ENCODE measurements at places on chromosomes 1 and 21.

GRCh38 chr1:50742523-50742922, 217.5 kb downstream of the FAF1 start:
- DNase-seq: no peak

DNA sequence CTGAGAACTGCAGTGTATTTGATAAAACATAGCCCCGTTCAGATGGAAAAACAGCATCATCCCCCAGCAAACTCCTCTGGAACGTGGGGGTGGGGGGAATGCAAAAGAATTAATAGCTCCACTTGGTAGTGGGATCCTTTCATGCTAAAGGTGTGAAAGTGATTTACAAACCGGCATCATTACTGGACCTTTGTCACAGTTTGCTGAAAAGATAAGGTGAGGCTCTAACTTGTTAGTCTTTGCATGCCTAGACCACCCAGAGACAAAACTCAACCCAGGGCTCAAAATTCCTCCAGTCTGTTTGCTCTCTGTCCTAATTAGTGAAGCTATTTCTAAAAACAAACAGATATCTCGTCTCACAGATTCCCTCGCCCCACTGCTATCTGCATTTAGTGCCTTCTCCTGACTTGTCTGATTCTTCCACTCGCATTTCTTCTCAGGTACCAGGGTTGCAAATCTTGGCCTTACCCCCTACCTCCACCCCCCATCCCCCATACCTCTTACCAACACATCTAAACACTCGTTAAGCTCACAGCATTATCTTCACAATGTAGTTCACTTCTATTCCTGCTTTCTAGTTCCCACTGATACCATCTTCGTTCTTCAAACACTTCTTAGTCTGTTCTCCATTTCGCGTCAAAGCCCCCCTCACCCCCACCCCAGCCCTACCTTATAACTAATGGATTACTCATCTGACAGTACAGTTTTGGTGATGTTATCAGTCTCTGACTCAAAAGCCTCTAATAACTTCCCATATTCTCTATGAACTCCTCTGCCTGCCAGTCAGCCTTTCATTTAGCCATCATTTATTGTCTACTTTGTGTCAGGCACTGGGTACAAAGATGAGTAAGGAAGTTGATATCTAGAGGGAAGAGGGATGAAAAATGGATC, 11.8 kb downstream of the IER5 start:
- DNase-seq: no peak

GRCh38 chr1:158830904-158831507, at the start of gene MNDA:
TSS of gene MNDA (plus strand) at chr1:158831351. CDS start at chr1:158842154, 10,803 bp downstream.
- DNase-seq: peak; percentile 82

- DNase-seq: no peak
Observed at GRCh38 chr1:41864471-41865040, 54.2 kb downstream of the HIVEP3 start.

- no peak for DNase-seq
Observed at GRCh38 chr1:211372463-211372862, 45.8 kb downstream of the TRAF5 start.

GRCh38 chr1:174217787-174218574, 58.7 kb downstream of the RABGAP1L start:
- peak; percentile 54 for DNase-seq

- no peak for DNase-seq
Observed at GRCh38 chr1:220824031-220824989, 37.6 kb downstream of the MTARC1 start.

GRCh38 chr21:15494481-15494880, 235.3 kb upstream of the USP25 start:
- no peak for DNase-seq

DNA sequence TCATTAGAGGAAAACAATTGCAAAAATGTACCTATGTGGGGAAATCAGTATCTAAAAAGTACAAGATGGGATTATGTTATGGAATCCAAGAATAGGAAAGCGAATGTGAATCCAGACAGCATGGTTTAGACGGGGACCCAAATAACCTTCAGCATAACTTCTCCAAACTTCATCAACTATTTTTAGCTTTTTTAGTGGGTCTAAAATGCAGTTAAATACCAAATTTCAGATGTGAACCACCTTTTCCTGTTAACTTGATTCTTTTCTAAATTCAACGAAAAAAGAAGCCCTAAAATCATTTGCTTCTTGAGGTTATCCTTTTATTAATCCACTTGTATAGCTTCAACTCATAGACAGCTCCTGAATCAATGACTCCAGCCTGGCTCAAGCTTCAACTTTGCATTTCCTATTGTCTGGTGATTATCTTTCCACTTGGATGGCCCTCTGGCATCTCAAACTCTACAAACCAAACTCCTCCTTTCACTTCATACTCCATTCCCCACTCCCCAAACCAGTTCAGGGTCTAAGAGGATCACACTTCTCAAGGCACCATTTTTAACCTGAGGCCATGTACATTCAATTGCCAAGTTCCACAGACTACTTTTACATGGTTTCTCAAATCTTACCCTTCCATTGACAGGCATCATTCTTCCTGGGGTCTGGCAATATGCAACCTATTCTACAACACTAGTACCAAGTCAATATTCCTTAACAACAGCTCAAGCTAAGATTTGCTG, 7.4 kb downstream of the ERRFI1 start:
- DNase-seq: peak; percentile 47

DNA sequence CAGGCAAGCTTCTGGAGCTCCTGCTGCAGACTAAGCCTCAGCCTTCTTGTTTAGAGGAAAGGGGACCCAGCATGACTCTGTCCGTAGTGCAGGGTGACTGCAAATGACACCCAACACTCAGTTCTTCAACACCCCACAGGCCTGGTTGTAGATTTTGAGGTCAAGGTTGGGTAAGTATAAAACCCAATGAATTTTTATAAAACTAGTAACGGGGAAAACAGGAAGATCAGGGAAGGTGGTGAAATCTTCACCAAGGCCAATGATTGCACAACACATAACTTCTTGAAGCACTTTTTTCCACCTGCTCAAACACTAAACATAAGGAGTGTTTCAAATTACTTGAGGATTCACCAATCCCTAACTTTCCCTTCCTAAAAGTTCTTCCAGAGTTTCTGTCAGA, 89.4 kb upstream of the JAK1 start:
- no peak for DNase-seq

DNA sequence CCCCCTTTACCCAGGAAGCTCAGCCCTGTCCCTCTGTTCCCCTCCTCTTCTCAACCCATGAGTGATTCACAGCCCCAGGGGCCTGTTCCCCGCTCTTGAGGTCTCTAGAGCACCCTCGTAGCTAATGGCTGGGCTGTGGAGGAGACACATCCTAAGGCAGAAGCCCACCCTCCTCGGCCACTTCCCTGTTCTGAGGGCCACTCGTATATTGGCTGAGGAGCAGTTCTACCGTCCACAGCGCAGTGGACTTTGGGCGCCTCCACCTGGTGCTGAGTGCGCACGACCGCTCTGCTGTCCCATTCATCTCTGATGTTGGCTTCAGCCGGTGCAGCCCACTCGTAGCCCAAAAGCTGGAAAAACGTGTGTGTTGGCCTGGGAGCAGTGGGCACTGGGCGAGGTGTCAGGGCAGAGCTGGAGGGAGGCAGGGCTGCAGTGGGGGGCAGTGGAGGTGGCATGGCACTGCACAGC, 24.5 kb upstream of the PKP1 start:
- DNase-seq: no peak

GRCh38 chr1:51612447-51612961, 4.4 kb upstream of the OSBPL9 start:
- DNase-seq: no peak

DNA sequence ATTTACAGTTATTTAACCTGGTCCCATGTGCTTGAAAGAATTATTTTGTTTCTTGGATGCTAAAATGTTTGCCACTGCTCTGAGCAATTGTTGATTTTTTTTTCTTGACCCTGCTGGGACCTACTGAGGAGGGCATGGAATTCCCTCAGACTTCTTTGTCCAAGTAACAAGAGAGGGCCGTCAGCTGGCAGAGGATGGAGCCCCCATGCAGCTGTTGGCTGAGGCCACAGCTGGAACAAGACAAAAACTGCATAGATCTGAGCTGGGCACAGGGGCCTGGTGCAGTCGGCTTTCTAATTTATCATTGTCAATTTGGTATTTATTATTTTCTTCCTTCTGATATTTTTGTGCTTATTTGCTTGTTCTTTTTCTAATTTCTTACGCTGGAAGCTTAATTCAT, 39.6 kb upstream of the ABCG1 start:
- no peak for DNase-seq

DNA sequence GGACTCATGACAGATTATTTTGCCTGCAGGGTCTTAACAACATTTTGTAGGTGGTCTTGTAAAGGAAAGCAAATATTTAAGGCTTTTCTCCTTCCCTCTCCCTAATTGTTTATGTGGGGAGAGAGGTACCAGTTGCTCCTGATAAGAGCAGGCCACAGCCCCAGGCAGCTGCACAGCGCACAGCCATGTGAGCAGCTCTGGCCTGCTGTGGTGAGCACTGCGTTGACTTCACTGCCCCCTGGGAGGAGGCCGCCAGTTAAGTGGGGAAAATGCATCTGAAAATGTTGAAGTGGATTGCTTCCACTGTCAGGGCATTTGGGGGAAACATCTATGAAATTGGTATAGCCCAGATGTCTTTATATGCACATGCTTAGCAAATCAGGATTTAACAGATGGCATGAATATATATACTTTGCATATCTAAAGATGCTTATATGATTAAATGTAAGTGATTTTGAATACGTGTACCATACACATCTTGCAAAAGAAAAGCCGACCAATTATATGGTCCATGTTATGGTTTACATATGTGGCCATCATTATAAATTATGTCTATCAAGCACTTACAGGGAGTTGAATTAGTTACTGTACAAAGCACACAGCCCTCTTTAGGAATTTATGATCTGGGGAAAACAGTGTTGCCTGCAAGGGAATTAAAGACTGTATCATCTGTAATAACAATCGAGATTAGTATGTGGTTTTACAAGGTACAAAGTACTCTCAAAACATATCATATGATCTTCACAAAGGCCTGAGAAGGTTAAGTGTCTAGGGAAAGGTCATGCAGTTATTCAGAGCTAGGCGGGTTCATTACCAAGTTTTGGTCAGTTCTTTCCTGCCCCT, 132.1 kb downstream of the RHOU start:
- peak; percentile 70 for DNase-seq

GRCh38 chr1:29821605-29822004, 585.3 kb downstream of the PTPRU start:
- no peak for DNase-seq

- DNase-seq: no peak
Observed at GRCh38 chr1:27342391-27342777, 562 bp downstream of the SYTL1 start.

- DNase-seq: no peak
Observed at GRCh38 chr1:200238311-200238710, 171.5 kb downstream of the ZNF281 start.

GRCh38 chr1:4595341-4596225, 58.8 kb upstream of the AJAP1 start:
- DNase-seq: no peak

DNA sequence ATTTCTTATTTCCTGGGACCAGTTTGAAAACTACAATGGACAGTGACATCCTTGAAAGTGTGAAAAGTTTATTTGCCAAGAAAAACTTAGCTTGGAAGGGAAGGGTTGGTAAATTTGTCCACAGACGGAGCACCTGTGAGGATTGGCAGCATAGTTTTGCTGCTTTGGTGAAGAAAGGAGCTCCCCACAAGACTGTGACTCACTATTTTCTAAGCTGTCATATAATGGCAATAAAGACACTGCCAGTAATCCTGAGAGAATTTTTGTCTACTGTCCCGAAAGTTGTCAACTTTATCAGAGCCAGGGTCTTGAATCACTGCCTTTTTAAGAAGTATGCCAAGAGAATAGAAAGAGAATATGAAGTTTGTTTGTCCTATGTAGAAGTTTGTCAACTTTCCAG, 230.8 kb downstream of the NEGR1 start:
- no peak for DNase-seq

- no peak for DNase-seq
Observed at GRCh38 chr21:44423941-44424607, 31.2 kb upstream of the LRRC3 start.

GRCh38 chr1:202129453-202130296, 7.0 kb downstream of the GPR37L1 start:
- DNase-seq: peak; percentile 66

DNA sequence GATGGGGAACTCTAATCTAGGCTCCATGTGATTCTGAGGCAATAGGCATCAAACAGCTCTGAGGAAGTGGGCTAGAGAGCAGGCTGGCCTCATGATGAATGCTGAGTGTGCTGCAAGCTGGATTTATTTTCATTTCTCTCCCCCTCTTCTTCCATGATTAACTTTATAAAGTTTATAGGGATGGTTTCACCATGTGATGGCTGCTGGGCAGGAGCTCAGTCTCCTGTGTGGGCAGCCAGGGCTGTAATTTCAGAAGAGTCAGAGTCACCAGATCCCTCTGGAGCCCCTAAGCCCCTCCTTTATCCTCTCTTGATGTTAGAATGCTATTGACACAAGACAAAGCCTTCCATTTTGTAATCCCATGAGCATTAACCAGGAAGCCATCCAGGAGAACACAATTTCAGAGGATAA, 143.6 kb downstream of the CNIH3 start:
- DNase-seq: no peak

DNA sequence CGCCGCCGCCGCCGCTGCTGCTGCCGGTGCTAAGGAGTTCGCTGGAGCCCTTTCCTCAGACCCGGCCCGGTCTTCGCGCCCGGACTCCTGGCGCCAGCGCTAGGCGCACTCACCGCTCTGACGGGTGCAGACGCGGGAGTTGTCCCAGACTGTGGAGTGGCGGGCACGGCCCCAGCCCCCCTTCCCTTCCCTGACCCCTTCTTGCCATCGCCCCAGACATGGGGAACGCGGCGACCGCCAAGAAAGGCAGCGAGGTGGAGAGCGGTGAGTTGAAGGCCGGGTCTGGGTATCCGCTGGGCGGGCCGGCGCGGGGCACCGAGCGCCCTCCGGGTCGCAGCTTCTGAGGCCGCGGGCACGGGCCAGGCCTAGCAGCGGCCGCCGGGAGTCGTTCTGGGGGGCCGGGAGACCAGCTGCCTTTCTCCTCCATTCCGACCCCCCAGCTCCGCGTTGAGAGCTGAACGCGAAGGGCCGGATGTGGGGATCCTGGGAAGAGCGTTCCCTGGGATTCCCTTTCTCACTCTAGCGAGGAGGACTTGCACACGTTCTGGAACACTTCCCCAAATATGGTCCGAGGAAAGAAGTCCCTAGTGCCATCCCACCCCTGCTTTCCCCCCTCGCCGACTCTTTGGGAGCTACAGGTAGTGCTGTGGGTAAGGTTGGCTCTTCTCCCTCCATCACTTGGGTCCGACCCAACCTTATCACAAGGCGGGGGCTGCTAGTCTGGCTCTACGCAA, 65.8 kb upstream of the PRKACB start:
- peak; percentile 50 for DNase-seq

GRCh38 chr1:51330331-51331201, at the start of gene TTC39A:
TSS of gene TTC39A (minus strand) at chr1:51330562. CDS start at chr1:51330477, 85 bp downstream.
- DNase-seq: no peak

DNA sequence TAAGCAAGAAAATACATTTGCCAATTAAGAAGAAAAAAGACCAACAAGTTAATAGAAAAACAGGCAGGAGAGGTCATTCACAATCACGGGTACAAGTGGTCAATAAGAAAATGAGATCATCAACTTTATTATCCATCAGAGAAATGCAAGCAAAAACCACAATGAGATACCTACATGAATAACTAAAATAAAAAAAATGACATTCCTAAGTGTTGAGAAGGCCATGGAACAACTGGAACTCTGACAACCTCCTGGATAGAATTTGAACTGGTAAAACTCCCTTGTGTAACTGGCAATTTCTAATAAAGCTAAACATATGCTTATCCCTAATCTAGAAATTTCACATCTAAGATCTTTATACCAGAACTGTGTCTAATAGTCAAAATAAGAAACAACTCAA, 135.4 kb upstream of the BACE2 start:
- no peak for DNase-seq
